MCF 10A (cell line): ENCODE measurements at places on chromosomes 11 and 22. TPM values are rescaled to one million over a fixed set of nuclear protein-coding genes. Genes with fewer than 3 reads are reported as not detected.

GRCh38 chr11:70005107-70005818 lies 72.9 kb upstream of the ANO1 start:
- DNase-seq = peak; percentile 8

- no peak for DNase-seq
Observed at GRCh38 chr11:72607496-72607895, 66.7 kb downstream of the PDE2A start.

DNA sequence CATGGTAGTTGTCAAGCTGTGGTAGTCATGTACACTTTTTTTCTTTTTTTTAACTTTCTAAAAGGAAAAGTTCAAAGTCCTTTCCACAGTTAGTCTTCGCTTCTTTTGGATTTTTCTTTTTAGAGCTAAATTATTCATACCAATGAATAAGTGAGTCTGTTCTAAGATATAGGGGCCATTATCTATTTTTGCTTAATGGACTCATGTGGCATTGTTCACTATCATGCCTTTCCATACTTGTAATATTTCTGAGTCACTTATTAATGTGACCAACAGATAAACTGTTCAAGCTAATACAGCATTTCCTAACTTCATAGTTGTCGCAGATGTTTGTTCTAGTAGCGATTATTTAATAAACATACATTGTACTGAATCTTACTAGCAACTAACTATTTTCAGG lies 8.0 kb upstream of the B3GNT6 start:
- no peak for DNase-seq

Gene FXYD6
- total RNA-seq = not detected in 2 replicates

DNA sequence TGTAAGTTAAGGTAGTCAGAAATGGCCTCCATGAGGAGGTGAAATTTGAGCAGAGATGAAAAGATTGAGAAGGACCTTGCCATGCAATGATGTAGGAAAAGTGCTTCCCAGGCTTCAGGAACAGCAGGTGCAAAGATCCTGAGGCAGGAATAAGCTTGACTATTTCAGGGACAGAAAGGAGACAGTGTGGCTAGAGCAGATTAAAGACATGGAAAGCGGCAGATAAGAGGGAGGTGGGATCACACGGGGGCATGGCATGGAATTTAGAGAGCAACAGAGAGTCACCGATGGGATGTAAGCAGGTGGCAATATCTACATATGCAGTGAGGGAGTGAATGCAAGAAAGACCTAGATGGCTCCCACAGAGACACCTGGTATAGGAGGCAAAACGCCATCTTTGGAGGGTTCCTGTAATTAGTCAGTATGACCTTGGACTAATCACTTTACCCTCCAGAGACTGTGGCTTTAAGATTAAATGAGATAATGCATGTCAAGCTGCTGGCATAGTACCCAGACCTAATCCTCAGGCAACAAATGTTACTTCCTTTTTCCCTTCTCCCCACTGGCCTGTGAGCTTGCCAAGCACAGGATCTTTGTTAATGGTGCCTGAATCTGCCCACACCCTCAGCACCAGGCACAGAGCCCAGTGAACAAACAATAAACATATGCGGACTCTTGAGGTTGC lies 24.6 kb upstream of the ACER3 start:
- peak; percentile 94 for DNase-seq

Gene SCGB2A2
- not detected in 2 replicates for total RNA-seq

Gene FGF4
- not detected in 2 replicates for total RNA-seq

DNA sequence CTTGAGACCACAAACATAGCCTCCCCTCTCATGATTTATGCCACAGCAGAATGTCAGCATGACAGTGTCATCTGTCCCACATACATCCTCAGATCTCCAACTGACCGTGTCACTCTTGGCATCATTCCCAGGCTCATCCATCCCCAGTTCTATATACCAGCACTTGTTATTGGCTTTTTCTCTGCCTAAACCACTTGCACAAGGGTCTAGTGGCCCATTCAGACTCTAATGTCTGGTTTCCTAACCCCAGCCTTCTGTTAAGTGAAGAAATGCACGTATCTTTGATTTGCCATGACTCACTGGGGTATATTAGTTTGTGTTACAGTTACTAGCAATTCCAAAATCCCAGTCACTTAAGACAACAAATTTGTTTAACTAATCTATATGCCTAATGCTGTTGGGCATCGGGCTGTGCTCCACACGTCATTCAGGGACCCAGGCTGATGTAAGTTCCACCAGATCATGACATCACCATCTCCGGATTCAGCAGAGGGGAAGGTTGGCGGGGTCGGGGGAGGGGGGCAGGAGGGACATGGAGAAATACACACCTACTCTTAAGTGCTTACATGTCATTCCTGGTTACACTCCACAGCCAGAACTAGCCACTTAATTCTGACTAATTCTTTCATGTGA lies 517.4 kb downstream of the BUD13 start:
- no peak for DNase-seq

Gene OR10D3
- total RNA-seq = not detected in 2 replicates

Gene MYOD1
- not detected in 2 replicates for total RNA-seq

DNA sequence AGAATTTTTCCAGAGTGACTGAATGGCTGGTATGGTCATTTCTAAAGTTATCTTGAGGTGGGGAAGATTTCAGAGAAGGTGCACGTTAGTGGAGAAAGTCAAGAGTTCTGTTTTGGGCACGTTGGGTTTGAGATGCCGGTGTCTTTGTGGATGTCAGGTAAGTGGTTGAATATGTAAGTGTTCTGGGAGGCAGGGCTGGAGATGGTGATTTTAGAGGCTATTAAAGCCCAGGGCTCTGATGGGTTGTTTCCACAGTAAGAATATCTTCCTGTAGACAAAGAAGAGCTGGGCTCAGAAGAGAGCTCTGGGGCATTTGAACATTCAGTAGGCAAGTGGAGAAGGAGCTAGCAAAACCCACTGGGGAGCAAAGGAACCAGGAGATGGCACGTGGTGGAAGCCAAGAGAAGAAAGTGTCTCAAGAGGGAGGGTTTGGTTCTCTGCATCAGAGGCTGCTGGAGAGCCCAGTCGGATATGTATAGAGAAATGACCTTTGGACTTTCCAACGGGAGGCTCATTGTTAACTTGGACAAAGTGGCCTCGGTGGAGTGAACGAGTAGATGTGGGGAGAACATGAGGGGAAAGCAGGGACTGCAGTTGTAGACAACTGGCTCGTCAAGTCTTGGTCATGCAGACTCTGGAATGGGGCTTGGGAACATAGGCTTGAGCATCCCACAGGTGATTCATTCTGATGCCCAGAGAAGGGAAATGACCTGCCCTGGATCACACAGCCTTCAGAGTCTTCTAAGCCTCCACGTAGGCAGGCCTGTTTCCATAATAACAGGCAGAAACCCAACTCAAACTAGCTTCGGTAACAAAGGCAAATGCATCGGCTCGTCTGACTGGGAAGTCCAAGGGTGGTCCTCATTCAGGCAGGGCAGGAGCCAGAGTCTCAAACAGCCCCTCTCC lies 98.4 kb upstream of the PARVA start:
- no peak for DNase-seq

DNA sequence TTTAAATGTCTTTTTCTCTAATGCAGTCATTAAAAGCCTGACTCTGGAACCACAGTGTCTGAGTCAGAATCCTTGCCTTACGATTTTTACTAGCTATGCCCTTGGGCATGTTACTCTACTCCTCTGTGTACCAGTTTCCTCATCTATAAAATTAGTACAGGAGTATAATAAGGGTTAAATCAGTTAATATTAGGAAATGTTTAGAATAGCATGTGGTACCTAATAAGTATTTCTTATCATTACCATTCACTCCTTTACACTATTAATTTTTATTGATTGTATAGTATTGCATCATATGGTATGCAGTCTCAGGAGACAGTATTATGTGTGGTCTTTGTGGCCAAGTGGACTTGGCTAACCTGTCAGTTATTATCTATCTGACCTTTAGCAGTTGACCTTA lies 68.2 kb downstream of the METTL15 start:
- DNase-seq = peak; percentile 56

- DNase-seq = no peak
Observed at GRCh38 chr11:125463590-125464269, 32.3 kb downstream of the FEZ1 start.

Gene CYP2R1
- 20.5 and 22.0 TPM in 2 replicates for total RNA-seq

DNA sequence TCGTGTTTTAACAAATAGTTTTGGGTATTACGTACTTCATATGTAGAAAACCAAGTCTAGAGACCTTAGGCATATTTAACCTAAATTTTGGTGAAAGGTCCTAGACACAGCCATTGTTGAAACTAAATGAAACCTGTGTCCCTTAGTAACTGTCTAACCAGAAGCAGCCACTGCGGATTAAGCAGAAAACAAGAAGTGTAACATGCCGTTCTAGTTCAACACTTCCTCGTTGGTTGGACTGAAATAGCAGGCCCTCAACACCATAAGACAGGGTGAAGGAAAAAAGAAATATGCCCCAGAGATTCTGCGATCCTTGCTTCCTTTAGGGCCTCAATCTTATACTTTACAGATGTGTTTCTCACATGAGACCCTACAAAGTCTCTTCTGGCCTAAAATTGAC lies 2.0 kb downstream of the NAA40 start:
- DNase-seq = no peak

Gene MRPL17
- total RNA-seq = 78.0 and 88.4 TPM in 2 replicates

DNA sequence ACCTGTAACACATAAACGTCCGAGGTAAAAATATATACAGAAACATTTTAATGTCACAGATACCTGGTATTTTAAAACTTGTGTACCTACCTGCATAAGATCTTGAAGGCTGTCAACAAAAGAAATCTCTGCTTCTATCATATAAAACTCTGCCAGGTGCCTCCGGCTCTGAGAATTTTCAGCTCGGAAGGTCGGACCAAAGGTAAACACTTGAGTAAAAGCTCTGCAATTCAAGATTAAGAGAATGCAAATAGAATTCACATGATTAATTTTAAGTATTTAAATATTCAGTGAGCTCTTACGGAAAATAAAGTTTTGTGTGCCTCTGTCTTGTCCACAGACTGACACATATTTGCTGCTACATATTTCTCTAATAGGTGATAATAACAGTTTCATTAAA lies 75.4 kb upstream of the GAB2 start:
- DNase-seq = no peak

DNA sequence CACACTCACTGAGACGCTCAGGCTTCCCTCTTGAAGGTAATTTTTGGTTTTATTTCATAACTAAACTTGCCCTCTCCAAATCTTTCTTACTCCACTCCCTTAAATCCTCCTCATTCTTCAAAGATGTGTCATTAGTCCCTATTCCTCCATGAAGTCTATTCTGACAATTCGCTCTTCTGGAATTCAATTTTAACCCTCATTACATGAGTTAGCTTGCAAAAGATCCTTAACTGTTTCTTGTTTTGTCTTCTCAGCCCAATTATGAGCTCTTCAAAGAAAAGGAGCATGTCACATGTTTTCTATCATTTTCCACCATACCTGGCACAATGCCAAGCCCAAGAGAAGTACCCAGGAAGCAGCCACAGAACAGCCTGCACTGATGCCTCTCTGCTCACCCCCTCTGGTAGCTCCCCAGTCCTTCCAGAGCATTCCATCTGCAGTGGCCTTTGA lies 13.0 kb downstream of the GALNT18 start:
- DNase-seq = peak; percentile 47

- no peak for DNase-seq
Observed at GRCh38 chr22:46256358-46256958, 6.4 kb upstream of the CDPF1 start.

DNA sequence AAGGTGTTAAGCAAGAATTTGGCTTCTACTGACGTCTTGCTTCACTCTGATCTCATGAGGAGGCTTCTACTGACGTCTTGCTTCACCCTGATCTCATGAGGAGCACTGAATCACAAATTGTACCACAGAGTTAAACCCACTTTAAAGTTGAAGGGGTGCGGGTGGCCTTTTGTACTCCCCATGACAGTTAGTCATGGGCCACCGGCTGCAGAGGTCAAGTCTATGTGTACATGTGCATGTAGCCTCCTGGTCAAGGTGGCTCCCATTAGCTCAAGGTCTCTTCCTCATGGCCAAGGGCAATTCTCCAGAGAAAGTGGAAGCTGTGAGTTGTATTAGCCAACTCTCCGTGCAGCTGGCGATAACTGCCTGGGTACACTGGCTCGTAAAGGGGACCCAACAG lies 23.1 kb upstream of the FZD4 start:
- DNase-seq = peak; percentile 20

Gene OVOL1
- total RNA-seq = not detected in 2 replicates

Gene PIWIL4
- total RNA-seq = not detected in 2 replicates

- DNase-seq = no peak
Observed at GRCh38 chr11:13304655-13305335, 27.2 kb downstream of the BMAL1 start.

DNA sequence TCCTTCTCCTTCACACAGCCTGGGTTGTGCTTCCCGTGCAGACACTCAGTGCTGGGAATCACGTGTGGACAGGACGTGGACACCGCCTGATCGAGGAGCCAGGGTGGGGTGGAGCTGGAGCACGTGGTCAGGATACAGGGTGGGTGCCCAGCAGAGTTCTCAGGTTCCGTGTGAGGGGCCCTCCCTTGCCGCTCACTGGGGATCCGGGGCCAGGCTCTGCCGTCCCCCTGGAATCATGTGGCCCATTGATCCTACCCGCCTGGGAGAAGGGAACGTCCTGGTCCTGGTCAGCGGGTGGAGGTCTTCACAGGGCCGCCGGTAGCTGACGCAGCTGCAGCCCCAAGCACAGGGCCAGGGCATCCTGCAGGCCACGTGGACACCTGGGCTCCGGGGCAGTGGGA lies 397.7 kb downstream of the TBC1D22A start:
- DNase-seq = no peak

DNA sequence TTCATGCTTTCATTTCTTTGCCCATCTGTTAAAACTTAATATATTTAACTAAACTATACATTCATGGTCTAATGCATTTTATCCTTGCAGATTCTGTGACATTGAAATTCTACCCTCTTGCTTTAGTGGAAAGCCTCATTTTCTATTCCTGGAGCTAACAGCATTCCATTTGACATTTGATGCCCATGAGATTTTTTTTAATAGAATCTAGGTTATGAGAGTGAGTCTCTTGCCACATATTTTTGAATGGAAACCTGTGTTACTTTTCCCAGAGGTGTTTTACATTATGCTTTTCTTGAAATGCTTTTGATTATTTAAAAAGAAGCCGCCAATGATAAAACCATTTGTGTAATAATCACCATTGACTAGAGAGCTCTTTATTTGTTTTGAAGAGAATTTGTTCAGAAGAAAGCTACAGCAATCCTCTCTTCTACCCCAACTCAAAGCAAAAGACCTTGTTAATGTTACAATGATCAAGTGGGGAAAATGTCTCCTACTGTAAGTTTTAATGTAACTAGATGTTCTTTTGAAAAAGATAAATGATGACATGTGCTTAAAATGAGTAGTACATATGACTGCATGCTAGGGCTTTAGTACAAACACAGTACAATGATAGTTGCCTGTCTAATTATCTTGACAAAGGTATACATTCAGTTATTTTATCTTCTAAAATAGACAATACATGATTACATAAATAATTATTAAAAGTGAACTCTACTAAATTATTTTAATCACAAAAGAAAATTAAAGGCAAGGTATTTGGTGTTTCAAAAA lies 67.3 kb downstream of the GAS2 start:
- DNase-seq = no peak

Gene MOB2
- 20.1 and 20.2 TPM in 2 replicates for total RNA-seq

GRCh38 chr11:131802440-131803115 lies 432.2 kb downstream of the NTM start:
- DNase-seq = no peak

DNA sequence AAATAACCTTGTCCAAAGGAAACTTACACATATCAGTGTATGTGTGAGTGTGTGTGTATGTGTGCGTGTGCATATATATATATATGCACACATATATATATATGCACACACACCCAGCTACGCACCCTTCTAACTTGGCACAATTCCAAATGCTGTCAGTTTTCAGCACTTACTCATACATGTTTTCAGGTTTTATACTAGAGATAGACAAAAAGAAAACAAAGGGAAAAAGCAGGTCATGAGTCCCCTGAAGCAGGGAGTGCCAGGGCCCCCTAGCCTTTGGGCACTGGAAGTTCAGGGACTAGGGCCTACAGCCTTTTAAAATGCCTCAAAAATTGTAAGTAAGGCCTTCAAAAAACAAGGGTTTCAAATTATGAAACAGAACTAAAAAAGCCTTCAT lies 265.4 kb downstream of the CADM1 start:
- DNase-seq = peak; percentile 39
